SK-N-MC (cell line): ENCODE measurements at places on chromosomes 11 and 22.

DNA sequence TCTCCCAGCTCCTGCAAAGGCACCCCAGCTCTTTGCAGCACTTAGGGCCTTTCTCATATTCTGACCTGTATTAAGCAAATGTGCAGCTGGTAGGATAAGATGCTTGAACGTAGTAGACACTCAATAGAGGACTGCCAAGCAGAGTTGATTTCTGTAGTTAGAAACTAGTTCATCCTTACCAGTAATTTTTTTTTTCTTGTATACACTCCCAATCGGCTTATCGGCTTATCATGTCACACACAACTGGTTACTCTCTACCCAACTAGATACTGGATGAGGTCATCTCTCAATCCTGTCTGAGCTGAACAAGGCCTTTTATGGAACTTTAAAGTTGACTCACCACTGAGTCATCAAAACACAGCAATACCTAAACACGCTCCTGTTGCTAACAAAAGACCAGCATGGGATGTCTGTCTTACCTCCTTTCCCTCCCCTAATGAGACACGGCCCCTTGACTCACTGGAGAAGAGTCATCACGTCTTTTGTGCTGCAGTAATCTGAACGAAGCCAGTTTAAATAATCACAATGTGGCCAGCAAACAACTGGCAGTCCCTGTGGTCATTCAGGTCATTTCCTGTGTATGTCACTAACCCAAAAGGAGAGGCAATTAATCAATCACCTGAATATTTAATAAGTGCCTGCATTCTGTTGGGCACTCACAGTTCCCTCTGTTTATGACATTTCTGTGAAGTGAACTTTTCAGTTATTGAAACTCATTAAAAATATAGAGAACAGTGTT is 7.5 kb upstream of the WEE1 start:
- no peak for DNase-seq

GRCh38 chr11:227824-228379 is 8.2 kb downstream of the SIRT3 start:
- no peak for DNase-seq

DNA sequence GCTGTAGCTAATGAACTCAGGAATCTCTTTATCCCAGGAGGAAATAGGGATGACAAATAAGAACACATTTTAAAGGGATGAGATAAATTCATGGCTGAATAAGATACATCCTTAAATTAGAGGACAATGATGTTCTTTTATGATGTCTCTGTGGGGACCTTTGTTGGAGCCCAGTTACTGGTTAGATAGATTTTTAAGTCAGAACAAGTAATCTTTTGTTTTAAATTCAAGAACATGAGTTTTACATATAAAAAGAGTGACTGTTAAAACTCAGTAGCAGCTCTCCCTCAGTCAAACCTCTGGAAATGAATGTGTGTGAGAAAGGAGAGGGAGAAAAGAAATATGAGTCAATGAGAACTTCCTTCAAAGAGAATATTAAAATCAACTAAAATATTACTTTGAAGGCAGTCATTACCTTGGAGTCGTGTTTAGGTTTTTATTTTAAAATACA is 241.6 kb downstream of the SWAP70 start:
- no peak for DNase-seq

DNA sequence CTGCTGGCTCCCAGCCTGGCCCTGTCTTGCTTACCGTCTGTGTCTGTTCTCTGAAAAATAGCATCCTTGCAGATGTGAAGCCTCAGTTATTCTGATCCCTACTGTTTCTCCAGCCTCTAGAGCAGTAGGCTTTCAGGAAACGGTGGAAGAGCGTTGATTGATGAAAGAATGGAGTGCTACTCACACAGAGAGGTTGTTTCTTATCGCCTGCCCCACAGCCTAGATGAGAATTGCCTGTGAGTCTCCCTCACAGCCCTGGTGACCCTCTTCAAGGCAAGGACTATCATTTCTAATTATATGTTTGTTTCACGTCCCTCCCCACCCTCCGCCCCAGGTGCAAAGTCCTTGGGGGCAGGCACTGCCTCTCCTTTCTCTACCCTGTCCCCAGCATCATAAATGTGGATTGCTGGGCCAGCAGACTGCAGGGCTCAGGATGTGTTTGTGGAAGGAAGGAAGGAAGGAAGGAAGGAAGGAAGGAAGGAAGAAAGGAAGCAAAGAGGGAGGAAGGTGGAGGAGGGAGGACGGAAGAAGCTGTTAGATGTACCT is 575.3 kb upstream of the B3GAT1 start:
- peak; percentile 70 for DNase-seq

DNA sequence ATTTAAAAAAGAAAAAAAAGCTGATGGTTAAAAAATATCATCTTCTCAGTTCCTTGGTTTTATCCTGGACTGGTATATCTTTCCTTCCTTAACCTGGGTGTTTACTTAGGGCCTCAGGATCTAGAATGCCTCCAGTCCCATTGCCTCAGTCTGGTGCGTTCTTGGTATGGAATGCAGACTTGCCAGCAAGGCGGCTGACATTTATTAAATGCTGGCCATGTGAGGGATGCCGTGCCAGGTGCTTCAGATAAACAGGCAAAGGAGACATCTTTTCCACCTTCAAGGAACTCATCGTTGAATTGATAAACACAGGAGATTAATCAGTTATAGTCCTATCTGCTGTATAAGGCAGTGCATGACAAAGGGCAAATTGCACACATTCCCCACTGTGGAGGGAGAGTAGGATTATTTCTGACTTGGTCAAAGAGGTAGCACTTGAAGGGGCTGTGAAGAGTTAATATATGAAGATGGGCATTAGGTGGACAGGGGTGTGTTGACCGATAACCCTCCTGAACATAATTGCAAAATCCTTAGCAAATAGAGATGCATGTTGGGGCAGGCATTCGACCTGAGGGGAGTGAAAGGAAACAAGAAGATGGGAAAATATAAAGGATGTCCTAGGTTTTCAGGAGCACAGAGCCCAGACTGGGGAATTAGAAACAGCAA is 54.4 kb downstream of the ALX4 start:
- no peak for DNase-seq

GRCh38 chr11:134670961-134671370 is 258.9 kb upstream of the B3GAT1 start:
- DNase-seq, result no peak

DNA sequence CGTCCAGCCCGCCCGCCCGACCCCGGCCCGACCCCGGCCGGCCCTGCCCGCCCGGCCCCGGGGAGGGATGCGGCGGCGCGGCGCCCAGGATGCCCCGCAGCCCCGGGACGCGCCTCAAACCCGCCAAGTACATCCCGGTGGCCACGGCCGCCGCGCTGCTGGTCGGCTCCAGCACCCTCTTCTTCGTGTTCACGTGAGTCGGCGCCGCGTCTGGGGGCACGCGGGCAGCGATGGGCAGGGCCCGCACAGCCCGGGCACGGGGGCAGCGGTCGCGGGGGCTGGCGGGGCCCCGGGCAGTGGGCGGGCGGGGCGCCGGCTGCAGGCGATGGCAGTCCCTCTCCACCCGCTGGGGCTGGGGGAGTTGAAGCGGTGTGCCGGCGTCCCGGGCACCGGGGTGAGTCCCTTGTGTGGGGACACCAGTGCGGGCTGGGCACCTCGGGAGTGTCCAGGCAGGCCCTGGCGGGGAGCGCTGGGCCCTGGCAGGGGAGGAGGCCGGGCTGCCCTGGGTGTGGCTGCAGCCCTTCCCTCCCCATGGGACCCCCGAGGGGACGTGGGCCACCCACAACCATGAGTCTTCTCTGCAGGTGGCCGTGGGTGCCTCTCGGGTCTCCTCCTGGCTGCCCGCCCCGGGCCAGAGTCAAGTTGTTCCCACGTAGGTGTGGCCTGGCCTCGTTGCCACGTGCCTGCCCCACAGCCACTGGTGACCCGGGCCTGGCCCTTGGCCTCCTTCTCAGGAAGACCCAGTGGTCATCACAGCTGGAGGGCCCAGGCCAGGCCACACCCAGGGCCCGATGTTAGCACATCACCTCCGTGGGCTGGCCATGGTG is 468 bp downstream of the ZDHHC8 start:
- no peak for DNase-seq

GRCh38 chr22:42919199-42919598 is 62.1 kb upstream of the ARFGAP3 start:
- DNase-seq, result no peak

DNA sequence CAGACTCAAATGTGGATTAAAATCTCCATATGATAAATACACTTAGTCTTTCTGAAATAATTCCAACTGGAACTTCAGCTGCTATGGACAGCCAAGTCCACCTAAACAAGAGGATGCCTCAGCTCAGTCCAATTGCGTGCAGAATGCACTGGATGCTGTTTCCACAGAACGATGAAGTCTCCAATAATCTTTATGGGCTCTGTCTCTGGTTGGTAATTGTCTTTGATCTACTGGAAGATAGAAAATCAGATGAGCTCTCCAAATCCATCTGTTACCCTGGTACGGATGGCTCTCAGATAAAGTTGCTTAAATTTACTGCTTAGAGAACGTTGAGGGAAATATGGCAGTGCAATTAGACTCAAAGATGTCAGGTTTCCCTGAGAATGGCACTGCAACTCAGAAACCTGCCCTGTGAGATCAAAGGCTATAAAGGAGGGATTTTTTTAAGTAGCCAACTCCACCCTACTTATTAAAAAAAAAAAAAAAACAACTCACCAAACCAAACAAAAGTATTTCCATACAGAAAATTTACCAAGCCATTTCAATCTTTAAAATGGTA is 859 bp upstream of the BIRC3 start:
- DNase-seq, result no peak

- no peak for DNase-seq
Measured at GRCh38 chr22:50238755-50239154, 6.1 kb downstream of the TUBGCP6 start.

GRCh38 chr11:1878137-1879031 is 13.3 kb downstream of the PRR33 start:
- DNase-seq, result no peak

GRCh38 chr11:44775366-44775984 is 48.7 kb downstream of the TSPAN18 start:
- DNase-seq, result no peak

DNA sequence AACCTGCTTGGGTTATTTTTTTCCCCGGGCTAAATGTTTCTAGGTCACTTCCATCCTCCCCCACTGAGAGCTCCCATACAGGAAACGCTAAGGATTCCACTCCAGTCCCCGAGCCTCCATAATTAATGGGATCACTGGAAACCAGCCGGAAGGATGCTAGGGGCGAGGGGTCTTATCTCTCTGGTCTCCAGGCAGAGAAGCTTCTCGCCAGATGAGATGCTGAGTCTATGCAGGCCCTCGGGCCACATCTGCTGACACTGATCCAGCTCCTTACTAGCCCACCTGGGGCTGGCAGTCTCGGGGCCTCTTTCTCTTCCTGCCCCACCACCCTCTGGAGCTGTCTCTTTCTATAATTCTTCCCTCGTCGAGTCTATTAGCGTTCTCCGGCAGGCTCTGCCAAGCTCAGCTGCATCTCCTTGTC is 125.9 kb upstream of the SYT13 start:
- peak; percentile 53 for DNase-seq

DNA sequence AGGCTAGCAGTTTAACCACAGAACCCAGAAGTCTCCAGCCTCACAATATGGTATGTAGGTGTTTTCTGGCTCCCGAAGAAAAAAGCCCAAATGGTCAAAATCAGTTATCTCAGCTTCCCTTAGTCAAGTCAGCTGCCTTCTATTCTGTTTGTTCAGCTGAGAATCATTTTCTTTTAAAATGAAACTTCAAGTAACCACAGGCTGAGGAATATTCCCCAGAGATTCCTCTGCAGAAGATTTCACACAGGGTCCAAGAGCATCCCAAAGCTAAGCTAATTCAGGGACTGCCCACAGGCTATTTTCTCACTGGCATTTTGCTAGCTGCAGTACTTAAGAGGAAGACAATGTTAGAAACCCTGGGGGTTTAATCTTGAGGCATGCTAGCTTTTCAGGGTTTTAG is 977.0 kb upstream of the CHORDC1 start:
- DNase-seq, result no peak
